ENCODE measurements at places on chromosomes 6 and 20.

GRCh38 chr6:166744223-166745134 lies 117.4 kb upstream of the RPS6KA2 start:
- DNase-seq, result no peak

GRCh38 chr6:7261032-7261841 lies 51.8 kb downstream of the SSR1 start:
- DNase-seq, result peak; percentile 74

- DNase-seq, result no peak
Observed at GRCh38 chr6:42509765-42510164, 54.1 kb upstream of the UBR2 start.

DNA sequence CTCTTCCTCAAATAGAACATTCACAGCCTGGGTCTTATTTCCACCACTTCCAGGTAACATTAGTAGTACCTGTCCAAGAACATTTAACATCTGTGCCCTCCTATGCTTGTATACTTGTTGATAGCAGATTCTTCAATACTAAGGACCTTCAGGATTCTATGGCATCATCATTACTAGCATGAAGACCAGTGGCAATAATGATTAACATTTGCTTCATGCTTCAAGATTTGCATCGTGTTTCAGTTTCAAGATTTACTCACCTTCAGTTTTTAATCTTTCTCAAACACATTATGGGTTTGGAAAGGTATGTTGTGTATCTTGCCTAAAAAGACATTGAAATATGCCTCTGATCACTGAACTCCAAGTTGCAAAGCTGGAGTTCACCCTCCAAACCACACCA lies 412.8 kb upstream of the NRSN1 start:
- DNase-seq, result no peak

GRCh38 chr6:105594821-105595220 lies 191.9 kb upstream of the PREP start:
- DNase-seq, result no peak

- DNase-seq, result peak; percentile 46
Observed at GRCh38 chr6:1739680-1740079, 130.0 kb downstream of the FOXC1 start.

All from GM12892 (cell line).